Neural progenitor cell (in vitro differentiated cells): ENCODE measurements at places on chromosomes 7 and 10. TPM values are rescaled to one million over a fixed set of nuclear protein-coding genes. Genes with fewer than 3 reads are reported as not detected.
A peak's percentile ranks its signal among the peaks of the same experiment; 100 is the strongest.

The DGKB gene
- total RNA-seq, result 2.2 and 5.5 TPM in 2 replicates

The GIMAP8 gene
- total RNA-seq, result not detected in 2 replicates

The CYP2C19 gene
- total RNA-seq, result not detected in 2 replicates

The PRSS37 gene
- not detected in 2 replicates for total RNA-seq

The ABCA13 gene
- not detected in 2 replicates for total RNA-seq

The CEP41 gene
- 14.5 and 16.5 TPM in 2 replicates for total RNA-seq

- DNase-seq, result peak; percentile 55
Measured at GRCh38 chr10:83925133-83925532, 214.2 kb upstream of the GHITM start.

DNA sequence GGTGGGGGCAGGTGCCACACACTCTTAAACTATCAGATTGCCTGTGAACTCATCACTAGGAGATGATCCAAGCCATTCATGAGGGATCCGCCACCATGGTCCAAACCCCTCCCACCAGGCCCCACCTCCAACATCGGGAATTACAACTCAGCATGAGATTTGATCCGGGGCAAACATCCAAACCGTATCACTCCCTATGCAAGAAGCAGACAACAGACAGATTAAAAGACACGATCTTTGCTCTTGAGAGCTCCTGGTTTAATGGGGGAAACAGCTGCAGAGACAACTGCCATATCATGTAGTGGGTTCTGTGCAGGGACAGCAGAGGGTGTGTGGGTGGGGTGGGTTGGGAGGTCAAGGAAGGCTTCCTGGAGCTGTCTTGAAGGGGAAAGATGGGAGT is 123.6 kb downstream of the EMX2 start:
- DNase-seq, result no peak

DNA sequence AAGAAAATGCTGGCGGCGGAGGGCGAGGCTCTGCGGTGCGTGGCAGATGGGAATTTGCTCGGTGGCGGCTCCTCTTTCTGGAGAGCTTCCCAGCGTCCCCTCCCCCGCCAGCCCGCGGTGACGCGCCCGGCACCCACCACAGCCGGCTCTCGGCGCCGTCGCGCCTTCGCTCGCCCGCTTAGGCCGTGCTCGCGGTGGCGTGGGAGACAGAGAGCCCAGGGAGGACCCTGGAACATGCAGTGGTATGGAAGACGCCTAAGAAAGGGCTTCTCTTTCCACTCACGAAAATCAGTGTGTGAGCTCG is 576 bp upstream of the CSGALNACT2 start:
- peak; percentile 71 for DNase-seq

DNA sequence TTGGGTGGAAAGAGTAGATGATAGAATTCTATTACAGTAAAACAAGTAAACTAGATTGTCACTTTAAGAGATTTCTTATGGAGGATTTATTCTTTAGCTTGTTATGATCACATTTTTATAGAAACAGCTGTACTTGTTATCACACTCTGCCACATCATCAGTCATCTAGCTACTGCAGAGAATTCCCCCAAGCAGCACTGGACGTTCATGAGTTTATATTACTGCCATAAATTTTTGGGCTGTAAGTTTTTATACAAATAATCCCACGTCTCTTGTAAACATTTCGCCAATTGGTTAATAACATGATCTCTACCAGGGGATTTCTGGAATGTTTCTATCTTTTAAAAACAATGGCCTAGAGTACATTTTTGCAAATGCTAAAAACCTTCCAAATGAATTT is 238.8 kb downstream of the POLR1F start:
- DNase-seq, result no peak
